GOT3 (cell line): ENCODE measurements at places on chromosomes 3 and 15.

DNA sequence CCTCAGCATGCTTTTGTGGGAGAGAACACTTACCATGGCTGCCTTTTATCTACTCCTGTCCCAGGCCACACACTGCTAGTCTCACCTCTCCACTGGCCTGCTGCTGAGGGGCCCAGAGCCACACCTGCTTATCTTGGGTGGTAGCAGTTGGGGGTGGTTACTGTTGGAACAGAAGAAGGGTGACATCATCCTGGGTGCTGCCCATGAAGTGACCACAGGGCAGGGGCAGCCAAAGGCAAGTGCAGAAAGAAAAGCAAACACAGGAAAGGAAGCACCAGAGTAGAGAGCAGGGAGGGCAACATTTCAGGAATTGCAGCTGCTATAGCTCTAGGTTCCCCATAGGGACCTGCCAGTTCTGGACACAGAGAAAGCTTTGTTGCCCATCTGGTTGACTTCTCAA lies 345.2 kb downstream of the VPS13C start:
- no peak for DNase-seq

GRCh38 chr15:50341616-50342136 lies 13.3 kb downstream of the GABPB1 start:
- DNase-seq = no peak

GRCh38 chr15:89142423-89142822 lies 54.2 kb downstream of the ABHD2 start:
- no peak for DNase-seq

DNA sequence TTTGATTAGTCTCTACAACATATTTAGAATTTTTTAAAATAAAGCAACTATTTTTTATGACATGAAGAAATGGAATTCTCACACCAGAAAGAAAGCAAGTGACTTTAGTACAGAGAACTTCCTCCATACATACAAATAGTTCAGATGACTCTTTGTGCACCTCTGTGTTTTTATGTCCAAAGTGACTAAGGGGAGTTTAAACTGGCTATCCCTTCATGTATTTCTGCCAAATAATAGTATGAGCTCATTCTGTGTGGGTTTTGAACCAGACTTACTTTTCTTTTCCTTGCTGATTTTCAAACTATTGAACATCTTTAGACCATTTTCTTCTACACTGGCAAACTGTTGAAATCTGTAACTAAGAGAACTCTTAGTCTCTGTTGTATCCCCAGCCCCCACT lies 196.3 kb downstream of the EPHA3 start:
- DNase-seq = no peak

GRCh38 chr3:46896386-46896785 lies 18.9 kb downstream of the PTH1R start:
- DNase-seq = no peak
